ENCODE measurements at places on chromosomes 6 and 20. TPM values are rescaled to one million over a fixed set of nuclear protein-coding genes. Genes with fewer than 3 reads are reported as not detected.

DNA sequence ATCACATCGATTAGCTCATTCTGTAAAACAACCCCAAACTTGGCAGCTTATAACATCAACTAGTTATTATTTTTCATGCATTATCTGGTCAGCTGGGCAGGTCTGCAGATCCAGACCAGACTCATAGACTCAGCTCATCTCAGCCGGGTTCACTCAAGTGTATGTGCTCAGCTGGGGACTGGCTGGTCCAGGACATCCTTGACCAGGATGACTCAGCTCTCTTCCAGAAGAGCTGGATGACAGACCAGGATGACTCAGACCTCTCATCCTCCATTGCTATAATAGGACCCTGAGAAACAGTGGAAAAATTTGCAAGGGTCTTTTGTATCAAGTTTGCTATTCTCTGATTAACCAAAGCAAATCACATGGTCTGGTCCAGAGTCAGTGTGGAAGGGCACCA is 312.5 kb upstream of the PLCB4 start:
- DNase-seq: no peak

BTNL2 gene
- not detected for total RNA-seq

PAX1 gene
- not detected for total RNA-seq

SLC35D3 gene
- not detected for total RNA-seq

ULBP1 gene
- 3.1 TPM for total RNA-seq

- no peak for DNase-seq
These were observed 6.0 kb upstream of the TULP1 start for GRCh38 chr6:35518566-35519312.

SULF2 gene
- total RNA-seq: 1.4 TPM

DNA sequence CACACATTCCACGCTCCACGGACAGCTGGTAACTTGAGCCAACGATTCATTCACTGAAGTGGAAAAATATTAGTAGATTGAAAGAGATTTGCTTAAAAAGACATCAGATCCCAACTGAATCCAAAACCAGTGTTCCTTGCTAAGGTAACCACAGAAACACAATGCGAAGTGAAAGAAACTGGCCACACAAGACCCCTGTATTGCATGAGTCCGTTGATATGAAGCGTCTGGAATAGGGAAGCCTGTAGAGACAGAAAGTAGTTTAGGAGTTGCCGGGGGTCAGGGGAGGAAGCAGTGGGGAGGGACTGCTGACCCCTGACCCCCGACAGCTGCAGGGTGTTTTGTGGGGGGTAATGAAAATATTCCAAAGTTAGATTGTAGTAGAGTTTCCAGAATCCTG is 10.0 kb downstream of the PCK1 start:
- no peak for DNase-seq

GRCh38 chr6:161226009-161226964 is 47.6 kb downstream of the AGPAT4 start:
- DNase-seq: no peak

DNA sequence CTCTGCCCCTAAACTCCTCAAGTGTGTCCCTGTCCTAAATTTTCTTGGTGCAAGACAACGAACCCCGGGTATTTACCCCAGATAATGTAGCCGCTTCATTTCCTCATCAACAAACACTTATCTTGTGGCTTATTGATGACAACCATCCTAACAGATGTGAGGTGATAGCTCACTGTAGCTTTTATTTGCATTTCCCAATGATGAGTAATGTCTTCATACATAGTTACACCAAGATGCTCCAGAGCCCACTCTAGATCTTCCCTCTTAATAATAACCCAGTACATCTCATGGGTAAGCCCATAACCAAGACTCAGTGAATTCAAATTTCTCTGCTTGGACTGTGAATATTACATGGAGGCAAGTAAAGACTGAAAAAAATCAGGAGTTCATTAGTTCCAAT is 48.2 kb upstream of the BEND6 start:
- DNase-seq: no peak

GRCh38 chr20:8194721-8195120 is 62.7 kb downstream of the PLCB1 start:
- DNase-seq: no peak

GRM4 gene
- 1.3 TPM for total RNA-seq

DNA sequence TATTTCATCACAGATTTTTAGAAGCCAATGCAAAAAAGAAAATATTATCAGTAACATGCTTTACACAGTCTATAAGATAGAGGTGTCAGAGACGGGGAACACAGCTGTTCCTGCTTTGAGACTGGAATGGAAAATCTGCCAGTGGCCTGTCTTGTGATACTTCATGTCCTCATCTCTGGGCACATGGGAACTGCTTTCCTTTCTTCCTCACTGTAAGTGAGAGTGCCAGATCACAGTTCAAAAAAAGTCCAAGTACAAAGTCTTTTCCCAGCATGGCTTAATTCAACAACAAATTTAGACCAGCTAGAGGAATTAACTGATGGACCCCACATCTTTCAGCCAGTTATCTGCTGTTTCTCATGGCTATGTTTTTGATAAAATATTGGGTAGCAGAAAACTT is 490.4 kb downstream of the CDKAL1 start:
- no peak for DNase-seq

PREX1 gene
- 20.0 TPM for total RNA-seq

DNA sequence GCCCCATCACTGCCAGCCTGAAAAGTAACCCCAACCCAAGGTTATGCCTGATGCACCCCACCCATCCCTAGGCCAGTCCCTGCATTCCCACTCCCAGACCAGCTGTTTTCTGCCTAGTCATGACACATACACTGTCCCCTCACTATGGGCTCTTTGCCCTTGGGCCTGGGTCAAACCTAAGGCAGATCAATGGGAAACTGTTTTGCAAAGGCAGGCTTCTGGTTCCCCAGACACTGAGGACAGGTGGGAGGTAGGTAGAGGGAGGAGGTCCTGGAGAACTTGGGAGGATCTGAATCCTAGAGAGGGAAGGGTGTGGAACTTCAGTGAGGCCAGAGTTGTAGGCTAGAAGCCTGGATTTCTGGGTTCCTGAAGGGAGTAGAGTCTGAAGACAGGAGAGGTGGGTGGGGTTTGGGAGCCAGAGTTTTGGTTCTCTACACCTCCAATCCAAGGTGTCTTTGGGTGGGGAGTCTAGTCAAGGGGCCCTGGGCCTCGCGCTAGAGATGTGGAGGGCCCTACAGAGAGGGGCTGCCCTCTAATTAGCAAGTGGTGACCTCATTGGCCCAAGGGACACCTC is 2.0 kb downstream of the CLIC1 start:
- DNase-seq: no peak

- no peak for DNase-seq
These were observed 6.6 kb upstream of the SRSF6 start for GRCh38 chr20:43450841-43451799.

DDO gene
- total RNA-seq: 0.39 TPM

RSPH4A gene
- total RNA-seq: 0.44 TPM

- DNase-seq: no peak
These were observed 52.7 kb downstream of the GNAS start for GRCh38 chr20:58905236-58905635.

TAF4 gene
- 21.0 TPM for total RNA-seq

GRCh38 chr6:130761286-130761685 is 65.9 kb upstream of the SMLR1 start:
- DNase-seq: no peak

- DNase-seq: no peak
These were observed 48.6 kb downstream of the SLX4IP start for GRCh38 chr20:10483691-10484090.

DNA sequence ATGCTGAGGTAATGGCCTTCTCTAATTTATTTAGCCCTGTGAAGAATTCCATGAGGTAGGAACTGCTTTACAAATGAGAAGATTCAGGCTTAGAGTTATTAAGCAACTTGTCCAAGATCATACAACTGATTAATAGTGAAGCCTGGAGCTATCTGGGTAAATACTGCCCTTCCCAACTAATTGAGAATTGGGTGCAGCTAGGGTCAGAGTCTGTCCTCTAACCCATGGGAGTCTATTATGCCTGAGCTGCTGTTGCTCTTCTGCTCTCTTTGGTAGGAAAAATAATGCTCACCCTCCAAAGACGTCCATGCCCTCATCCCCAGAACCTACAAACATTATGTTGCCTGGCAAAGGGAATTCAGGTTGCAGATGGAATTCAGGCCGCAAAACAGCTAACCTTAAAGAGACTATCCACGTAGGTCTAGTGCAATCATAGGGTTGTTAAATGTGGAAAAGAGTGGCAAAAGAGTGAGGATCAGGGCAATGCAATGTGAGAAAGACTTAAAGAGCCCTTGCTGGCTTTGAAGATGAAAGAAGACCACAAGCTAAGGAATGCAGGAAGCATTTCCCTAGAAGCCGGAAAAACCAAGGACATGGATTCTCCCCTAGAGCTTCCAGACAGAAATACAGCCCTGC is 90.1 kb downstream of the SPTLC3 start:
- no peak for DNase-seq

DNA sequence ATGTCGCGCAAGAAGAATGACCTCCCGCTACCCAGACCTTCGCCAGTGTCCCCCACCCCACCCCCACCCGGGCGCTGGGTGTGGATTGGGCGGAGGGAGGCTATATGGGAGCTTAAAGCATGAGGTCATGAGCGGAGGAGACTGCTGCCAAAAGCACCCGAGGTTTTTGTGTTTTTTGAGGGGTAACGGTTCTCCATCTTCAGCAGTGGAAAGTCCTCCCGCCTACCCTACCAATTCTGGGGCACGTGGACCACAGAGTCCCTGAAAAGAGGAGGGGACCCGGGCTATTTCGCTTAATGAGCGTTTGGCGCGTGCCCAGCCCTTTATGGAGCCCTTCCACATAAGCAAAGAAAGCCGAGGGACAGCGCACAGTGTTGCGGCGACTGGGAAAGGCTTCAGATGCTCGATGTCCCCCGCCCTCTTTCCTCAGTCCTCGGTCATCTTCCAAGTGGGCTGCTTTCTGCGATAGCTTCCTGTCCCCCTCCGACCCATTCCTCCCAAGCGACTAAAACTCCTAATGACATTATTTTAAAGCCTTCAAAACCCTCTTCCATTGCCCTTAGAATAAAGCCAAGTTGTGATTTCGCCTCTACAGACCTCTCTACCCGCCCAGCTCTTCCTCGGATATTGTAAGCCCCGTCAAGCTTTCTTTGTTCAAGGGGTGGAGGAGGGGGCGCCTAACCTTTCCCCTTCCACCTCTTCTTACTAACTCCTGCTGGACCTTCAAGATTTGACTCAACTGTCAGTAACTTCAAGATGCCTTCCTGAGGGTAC is 2.1 kb upstream of the TRERF1 start:
- no peak for DNase-seq

GRCh38 chr20:2323051-2323450 is 27.2 kb downstream of the TGM3 start:
- DNase-seq: no peak

DNA sequence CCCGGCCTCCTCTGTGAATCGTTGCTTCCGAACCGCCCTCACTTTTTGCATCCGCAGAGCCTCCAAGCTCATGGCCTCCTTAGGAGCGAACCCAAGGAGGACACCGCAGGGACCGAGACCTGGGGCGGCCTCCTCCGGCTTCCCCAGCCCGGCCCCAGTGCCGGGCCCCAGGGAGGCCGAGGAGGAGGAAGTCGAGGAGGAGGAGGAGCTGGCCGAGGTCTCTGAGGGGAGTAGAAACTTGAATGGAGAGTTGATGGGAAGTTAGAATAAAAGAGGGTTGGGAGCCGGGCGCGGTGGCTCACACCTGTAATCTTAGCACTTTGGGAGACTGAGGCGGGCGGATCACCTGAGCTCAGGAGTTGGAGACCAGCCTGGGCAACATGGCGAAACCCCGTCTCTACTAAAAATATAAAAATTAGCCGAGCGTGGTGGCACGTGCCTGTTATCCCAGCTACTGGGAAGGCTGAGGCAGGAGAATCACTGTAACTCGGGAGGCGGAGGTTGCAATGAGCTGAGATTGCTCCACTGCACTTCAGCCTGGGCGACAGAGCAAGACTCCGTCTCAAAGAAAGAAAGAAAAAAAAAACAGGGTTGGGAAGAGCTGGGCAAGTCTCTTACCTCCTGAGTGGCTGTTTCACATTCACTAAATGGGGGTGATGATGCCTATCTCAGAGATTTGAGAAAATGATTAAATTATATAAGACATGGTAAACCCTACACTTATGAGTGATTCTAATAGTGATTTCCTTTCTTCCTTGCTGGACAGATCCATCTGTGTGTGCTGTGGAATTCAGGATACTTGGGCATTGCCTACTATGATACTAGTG is 805 bp downstream of the MSH5 start:
- no peak for DNase-seq

DNA sequence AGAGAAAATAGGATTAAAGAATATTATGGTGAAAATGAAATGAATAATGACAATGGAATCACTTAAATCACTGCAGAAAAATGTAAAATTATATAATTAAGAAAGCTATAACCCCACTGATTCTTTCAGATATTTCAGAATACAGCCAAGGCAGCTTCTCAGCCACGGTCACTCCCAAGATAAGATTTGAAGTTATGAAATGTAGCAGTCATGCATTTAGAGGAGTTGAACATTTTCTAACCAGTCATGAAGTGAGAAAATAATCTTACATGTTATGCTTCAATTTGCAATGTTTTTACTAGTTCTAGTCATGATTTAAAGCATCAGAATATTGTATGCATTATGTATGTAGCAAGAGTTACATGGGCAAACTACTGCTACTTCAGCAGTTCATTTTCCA is 13.3 kb upstream of the PLCB1 start:
- DNase-seq: no peak

- no peak for DNase-seq
These were observed 38.8 kb downstream of the MRS2 start for GRCh38 chr6:24441599-24441904.

DNA sequence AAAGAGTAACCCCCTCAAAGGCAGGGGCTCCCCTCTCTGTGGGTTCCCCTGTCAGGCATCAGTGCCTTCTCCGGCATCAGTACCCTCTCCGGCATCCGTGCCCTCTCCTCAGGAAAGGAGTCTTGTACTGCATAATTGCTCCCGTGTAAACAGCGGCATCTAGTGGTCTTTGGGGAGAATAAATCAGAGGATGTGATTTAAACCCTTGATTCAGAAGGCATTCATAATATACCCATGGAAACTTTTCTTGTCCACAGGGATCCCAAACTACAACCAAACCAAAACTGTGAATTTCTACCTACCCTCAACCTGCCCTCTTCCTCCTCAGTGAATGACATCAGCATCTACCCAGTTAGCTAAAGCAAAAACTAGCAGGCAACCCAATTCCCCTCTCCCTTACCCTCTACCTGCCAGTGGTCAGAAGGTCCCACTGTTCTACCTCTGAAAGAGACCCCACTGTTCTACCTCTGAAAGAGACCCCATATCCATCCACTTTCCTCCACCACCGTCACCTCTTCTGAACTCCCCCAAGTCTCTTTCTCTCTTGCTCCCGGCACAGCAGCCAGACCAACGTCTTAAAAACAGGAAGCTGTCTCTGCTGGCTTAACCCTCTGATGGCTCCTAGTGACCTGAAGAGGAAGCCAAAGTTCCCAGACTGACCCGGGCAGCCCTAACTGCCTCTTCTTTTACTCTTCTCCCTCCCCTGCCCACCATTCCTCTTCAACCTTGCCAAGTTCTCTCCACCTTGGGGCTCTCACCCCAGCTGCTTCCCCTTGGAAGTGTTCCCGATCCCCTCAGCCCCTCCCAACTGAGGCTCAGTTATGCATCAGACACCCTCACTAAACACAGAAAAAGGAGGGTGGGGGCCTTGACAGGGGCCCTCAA is 27.2 kb downstream of the UBE2V1 start:
- no peak for DNase-seq

Data from Panc1 (cell line).